Stimulated activated CD4-positive, alpha-beta T cell treated with anti-CD3 and anti-CD28 coated beads, Interleukin-12 subunit alpha, Interleukin-12 subunit beta, amount 100 ng/mL, for 24 hours (primary cell): ENCODE measurements at places on chromosomes 3 and 15.

- no peak for DNase-seq
Measured at GRCh38 chr15:33200444-33200843, 5.9 kb upstream of the FMN1 start.

DNA sequence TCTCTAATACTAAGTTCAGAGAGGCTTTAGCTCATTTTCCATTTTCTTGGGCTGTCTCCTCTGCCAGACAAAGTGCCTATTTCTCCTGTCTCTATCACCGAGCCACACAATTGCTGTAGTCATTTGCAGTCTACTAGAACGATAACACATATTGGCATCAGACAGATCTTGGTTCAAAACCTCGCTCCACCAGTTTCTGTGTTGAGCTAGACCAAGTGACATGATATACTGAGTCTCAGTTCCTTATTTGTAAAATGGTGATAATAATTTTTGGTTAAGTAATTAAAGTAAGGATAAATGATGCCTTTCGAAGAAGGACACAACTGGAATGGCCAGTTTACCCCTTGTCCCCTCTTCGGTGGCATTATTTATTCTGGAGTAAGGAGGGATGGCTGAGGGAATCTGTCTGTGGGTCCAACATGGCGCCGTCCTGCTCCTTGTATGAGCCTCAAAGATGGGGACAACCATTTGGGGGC, 398 bp upstream of the RAB7A start:
- no peak for DNase-seq

DNA sequence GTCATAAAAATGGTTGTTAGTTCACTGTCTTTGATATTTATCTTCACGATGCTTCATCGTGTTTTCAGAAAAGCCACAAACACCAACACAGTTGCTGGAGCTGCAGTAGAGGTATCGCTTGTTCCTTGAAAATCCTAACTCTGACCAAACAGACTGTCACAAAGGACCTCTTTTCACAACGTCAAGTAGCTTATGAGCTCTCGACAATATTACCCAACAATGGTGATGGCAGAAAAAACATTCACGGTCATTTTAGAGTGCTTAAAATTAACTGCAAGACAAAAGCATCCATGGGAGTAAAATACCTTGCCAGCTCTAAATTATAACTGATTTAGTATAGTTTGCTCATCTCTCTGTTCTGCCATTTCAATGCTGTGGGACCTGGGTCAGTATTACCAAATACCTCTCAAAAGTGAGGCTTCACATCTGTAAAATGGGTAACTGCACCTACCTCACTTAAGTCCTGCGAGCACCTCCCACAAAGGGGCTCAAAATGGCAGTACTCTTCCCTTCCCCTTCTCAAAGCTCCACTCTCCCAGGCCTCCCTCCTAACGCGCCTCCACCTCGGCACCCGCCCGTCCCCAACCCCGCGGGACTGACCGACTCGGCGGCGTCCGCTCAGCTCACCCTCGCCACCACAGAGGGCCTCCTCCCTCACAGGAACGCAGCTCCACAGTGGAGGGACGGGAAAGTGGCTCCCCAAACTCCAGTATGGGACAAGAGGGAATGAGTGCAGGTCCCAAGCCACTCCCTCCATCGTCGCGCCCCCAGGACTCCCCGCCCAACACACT, 546 bp downstream of the TRIM59 start:
- DNase-seq = no peak

- no peak for DNase-seq
Measured at GRCh38 chr3:45628746-45629145, 34.2 kb downstream of the LIMD1 start.

DNA sequence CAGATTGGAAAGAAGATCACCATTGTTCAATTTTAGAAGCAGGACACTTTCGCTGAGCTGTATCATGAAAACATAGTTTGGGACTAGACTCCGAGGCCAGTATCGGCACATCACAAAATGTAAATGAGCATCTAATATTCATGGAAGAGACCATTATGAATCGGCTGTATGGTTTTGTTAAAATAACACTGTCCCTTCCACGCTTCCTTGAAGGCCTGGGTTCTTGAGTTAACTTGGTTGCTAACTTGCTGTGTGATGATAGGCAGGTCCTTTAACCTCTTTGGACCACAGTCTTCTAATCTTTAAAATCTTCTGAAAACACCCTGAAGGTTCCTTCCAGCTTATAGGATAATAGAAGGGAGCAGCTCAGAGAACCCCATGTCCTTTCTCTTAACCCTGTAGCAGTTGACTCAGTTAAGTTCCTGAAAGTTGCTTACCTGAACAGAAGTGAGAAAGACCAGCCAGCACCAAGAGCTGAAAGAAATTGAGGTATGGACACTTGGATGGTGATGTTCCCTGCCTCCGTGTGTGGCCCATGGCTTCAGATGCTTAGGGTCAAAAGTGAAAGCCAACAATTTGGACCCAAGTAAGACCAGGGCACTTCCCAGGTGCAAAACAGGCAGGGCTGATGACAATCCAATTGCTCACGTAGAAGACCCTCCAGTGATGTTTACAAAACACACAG, 2.1 kb downstream of the CD80 start:
- no peak for DNase-seq

GRCh38 chr3:8070011-8070410, 431.6 kb upstream of the LMCD1 start:
- DNase-seq = no peak

GRCh38 chr3:37544105-37544504, 317.6 kb upstream of the CTDSPL start:
- no peak for DNase-seq

DNA sequence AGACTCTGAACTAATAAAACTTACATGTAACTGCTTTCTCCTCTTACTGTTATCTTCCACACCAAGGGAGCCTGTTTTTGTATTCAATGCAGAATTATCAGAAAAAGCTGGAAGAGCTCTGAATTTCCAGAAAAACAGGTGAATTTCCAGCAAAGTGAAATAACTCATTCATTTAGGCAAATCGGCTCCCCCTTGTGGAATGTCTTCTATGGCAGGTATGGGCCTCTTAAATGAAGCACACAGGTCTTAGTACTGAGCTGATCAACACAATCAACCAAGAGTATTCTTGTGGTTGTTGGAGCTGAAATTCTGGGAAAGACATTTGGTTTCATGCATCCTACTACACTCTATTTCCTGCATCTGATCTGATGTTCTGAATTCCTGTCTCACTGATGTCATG, 31.0 kb upstream of the PTPRG start:
- no peak for DNase-seq

DNA sequence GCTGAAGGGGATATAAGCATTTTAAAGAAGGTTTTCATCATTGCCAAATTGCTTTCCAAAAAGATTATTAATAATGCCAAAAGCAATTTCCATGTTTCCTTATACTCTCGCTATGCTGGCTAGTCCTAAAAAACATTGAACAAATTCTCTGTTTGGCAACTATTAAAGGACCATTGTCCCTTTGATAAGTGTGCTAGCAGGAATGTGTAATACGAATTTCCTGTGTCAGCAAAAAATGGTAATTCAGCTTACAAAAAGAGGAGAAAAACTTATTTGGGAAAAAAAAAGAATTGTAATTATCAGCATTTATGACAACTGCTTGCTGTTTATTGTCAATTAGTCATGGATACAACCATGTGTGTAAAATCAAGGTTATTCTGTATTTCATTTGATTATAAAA, 138.6 kb downstream of the TBL1XR1 start:
- no peak for DNase-seq
